ENCODE measurements at places on chromosomes 4 and X.

GRCh38 chr4:19835429-19835828 lies 416.3 kb upstream of the SLIT2 start:
- DNase-seq, result no peak

DNA sequence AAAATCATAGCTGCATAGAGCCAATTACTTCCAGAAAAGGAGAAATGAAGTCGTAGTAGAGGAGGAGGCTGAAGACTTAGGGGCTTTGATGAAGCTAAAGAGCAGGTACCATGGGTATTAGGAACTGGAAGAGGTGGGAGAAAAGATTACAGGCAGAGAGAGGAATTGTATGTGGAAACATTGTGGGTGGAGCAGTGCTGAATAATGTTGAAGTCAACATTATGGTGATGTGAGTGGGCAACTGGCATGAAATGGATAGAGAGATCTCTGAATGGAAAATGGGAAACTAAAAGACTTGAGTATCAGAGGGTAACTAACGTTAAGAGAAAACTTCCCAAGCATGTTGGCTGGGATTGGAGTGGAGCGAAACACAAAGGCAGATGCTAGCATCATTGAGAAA lies 92.5 kb downstream of the AREG start:
- no peak for DNase-seq

DNA sequence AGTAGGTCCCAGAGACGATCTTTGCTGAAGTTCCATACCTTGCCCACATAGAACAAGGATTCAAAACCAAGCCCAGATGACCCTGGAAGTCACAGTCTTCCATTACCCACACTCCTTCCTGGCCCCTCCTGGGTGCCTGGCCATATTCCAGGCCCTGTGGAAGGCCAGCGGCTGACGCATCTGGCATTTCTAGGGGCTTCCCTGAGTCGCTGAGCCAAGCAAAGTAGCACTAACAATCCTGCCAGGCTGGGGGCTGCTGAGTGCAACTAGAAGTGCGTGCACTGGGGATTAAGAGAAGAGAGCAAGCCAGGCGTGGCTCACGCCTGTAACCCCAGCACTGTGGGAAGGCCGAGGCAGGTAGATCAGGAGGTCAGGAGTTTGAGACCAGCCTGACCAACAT lies 175.2 kb upstream of the CPEB2 start:
- DNase-seq, result no peak

GRCh38 chr4:6582889-6583490 lies 8.0 kb downstream of the MAN2B2 start:
- no peak for DNase-seq

Data from NCI-H510A (cell line).